T-helper 9 cell (primary cell): ENCODE measurements at places on chromosomes 6 and 20.

- DNase-seq = no peak
These were observed 149.8 kb downstream of the GRM4 start for GRCh38 chr6:33996120-33996475.

DNA sequence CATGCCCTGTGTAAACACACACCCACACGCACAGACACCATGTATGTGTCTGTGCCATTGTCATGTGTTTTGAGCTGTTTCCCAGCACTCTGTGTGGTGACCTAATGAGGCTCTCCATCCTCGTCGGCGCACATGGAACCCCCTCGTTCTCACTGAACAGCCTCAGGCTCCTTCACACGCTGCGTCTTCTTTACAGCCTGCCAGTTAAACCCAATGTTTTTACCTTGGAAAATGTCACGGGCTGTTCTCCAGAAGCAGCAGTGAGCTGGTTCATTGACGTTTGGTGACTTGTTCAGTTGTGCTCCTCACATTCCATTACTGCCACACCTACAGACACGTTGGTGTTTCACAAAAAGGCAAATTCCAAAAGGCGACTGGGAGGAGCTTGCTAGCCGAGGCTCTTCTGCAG is 201.0 kb upstream of the FOXQ1 start:
- no peak for DNase-seq

DNA sequence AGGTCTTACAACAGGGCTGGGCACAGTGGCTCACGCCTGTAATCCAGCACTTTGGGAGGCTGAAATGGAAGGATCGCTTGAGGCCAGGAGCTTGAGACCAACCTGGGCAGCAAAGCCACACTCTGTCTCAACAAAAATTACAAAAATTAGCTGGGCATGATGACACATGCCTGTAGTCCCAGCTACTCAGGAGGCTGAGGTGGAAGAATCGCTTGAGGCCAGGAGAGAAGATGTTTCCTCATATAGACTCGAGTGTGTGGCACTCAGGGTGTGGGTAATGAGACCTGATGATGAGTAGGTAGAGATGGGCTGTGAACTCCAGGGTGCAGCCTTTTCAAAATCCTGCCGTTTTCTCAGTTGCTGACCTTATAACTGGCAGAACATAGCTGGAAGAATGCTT is 125.3 kb upstream of the FOXO3 start:
- no peak for DNase-seq

GRCh38 chr6:126020305-126021050 is 34.1 kb downstream of the TRMT11 start:
- no peak for DNase-seq

DNA sequence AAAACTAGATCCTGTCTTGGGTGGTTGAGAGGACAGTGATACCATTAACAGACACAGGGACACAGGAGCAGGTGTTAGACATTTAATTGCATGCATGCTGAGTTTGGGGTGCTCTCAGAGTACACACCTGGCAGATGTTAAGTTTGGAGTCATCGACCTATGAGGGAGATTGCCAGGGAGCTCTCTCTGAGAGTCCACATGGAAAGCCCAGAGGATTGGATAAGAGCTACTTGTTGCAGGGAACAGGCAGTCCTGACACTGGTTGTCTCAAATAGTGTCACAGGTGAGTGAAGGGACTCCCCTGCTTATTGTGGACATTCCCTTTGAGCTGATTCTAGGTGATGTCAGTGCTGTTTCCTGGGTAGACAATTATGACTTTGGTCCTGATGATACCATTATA is 3.1 kb downstream of the ATRN start:
- DNase-seq = no peak

DNA sequence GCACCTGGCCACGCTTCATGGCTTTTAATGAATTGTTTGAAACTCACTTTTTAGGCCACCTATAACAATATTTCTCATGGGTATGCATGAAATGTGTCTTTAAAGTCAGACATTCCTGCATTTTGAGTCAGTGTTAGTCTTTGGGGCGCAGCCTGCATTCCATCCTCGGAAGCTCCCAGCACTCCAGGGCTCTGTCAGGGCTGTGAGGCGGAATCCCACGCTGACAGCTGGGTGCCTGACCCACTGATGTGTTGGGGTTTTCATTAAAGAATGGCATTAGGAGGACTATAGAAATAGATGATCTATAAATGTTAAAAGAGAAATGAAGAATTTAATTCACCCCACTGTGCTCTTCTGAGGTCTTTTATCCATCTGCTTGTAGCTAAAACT is 16.2 kb upstream of the CLDN20 start:
- DNase-seq = no peak

DNA sequence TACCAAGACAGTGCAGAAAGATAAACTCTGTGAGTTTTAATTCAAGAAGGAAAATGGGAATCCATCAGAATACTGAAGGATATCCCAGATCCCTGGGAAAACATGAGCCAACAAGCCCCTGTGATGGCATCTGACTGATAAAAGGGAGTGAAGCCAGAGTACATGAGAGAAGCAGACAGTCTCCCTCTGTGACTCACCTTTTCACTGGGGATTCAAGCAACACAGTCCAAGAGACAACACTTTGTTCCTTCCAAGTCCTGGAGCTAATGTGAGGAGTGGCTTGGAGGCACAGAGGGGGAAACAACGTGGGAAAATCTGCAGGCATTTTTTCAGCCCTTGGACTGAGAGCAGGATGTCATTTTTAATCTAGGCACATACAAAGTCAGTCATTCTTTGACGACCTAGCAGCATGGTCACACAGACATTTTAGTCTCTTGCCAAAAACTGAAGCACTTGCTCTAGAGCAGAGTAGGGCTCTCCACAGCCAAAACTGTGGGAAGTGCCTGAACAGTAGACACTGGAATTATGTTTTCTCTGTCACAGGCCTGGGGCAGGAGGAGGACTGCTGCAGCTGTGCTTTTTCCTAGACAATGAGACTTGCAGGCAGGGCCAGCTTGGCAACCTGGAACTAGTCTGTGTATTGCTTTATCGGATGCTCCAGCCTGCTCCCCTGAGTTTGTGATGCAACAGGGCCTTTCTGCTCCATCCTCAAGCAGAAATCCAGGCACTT is 465.0 kb upstream of the GJE1 start:
- no peak for DNase-seq

- no peak for DNase-seq
These were observed 130.2 kb upstream of the SSTR4 start for GRCh38 chr20:22904905-22905304.

DNA sequence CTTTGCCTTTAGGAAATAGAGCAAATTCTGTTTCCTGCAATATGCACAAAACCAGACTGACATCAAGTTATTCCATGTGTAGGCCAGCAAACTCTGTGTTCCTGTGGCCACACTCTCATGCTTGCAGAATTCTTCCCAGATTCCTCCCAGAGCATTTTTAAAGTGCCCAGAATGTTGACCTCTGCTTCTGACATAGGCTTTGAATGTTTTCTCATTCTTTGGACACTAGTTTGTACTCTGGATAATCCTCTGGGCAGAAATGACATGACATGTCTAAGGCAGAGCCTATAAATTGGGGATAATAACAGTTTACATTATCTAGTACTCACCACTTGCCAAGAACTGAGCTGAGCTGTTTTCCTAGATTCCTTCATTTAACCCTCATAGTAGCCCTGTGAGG is 9.2 kb upstream of the EFHC1 start:
- DNase-seq = no peak

GRCh38 chr6:125302840-125303511 is 1.2 kb upstream of the HDDC2 start:
- no peak for DNase-seq

- DNase-seq = no peak
These were observed 174.5 kb downstream of the COL21A1 start for GRCh38 chr6:56072856-56073255.

- DNase-seq = no peak
These were observed 154.1 kb upstream of the BMP2 start for GRCh38 chr20:6613280-6613861.

- DNase-seq = no peak
These were observed 321.5 kb upstream of the TBX18 start for GRCh38 chr6:85085875-85086274.

GRCh38 chr6:73308712-73309534 is 45.2 kb downstream of the DPPA5 start:
- DNase-seq = no peak
